GM12892 (cell line): ENCODE measurements at places on chromosomes 3 and 15.

- DNase-seq, result no peak
These were observed 184.0 kb downstream of the SLCO3A1 start for GRCh38 chr15:92037491-92037890.

DNA sequence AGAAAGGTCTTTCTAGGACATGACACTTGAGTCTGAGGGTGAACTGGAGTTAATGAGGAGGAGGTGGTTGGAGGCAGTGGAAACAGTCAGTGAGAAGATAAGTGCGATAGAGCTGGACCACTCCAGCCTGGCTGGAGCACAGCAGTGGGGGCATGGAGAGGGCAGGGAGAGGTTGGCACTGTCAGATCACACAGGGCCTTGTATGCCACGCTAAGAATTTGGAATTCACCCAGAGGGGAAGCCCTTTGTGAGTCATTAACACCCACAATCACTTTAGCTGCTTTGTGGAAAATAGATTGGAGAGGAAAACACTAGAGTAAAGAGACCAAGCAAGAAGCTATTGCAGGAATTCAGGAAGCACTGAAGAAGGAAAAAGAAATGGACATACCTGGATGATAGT, 83.3 kb downstream of the ZNF621 start:
- DNase-seq, result no peak

GRCh38 chr3:122366379-122366749, 16.7 kb downstream of the MIX23 start:
- DNase-seq, result no peak

- no peak for DNase-seq
These were observed 287.2 kb downstream of the ADAMTS17 start for GRCh38 chr15:100054539-100054938.

- DNase-seq, result no peak
These were observed 77.6 kb downstream of the POLR2M start for GRCh38 chr15:57784081-57784511.

DNA sequence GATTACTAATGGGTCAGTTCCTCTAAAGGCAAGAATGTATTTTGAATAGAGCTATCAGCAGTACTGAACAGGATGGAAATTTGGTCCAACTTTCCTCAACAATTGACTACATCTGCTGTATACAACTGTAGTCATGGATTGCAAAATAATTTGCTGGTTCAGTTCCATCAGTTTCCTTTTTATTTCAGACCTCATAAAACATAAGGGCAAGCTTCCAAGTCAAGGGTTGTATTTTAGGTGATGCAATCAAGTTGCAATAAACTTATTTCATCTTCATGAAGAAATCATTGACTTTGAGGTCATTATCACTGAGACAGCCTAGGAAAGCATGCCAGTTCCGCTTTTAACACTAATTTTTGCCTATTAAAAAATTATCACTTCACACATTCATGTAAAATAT, 90.4 kb upstream of the TSEN2 start:
- no peak for DNase-seq

- no peak for DNase-seq
These were observed 71.3 kb upstream of the CORO2B start for GRCh38 chr15:68507447-68507846.

DNA sequence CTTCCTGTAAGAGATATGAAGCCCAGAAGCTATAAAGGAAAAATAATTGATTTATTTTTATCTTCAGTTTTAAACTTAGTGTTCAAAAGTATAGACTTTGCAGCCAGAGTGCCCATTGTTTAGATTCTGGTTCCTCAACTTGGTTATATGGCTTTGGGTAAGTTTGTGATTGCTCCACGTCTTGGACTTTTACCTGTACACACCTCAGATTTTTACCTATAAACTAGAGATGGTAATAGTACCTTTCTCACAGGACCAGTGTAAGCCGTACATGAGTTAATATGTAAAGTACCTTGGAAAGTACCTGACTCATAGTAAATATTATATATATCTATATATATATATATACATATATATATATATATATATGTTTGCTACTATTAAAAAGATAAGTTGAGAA, 283.8 kb downstream of the RAP2B start:
- no peak for DNase-seq

DNA sequence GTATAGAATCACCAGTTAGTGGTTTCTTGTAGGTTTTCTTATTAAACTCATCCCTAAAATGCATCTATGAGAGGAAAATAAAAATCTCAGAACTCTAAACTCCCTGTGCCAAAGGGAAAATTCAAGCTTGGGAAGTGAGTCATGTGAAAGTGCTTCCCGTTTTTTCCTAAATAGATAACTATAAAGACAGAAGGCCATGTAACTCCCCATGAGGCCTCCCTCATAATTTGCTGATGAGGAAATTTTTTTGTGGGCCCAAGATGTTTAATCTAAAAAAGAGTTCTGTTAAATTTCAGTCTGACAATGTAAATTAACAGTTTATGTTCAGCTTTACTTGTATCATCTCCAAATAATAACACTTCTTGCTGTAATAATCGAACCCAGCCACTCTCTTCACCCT, 1273.9 kb downstream of the OTOL1 start:
- no peak for DNase-seq

GRCh38 chr3:182052332-182052731, 340.6 kb downstream of the SOX2 start:
- no peak for DNase-seq

- no peak for DNase-seq
These were observed 25.7 kb upstream of the NR2F2 start for GRCh38 chr15:96304839-96305238.

DNA sequence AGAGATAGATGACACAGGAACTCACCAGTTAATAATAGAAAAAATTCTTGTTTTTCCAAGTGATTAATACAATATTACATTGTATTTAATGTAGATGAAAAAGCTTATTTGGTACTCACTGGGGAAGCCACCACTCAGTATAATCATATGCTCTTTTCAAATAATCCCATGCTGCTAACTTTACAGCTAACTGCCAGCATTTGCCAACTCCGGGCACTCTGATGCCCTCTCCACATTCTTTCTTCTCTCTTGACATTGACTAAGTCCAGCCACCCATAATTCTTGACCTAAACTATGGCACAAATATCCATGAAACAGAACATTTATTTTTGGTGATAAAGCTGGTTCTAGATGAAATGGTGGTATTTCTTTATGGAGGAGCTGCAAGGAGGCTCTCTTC, 384.9 kb downstream of the ZBTB20 start:
- no peak for DNase-seq

DNA sequence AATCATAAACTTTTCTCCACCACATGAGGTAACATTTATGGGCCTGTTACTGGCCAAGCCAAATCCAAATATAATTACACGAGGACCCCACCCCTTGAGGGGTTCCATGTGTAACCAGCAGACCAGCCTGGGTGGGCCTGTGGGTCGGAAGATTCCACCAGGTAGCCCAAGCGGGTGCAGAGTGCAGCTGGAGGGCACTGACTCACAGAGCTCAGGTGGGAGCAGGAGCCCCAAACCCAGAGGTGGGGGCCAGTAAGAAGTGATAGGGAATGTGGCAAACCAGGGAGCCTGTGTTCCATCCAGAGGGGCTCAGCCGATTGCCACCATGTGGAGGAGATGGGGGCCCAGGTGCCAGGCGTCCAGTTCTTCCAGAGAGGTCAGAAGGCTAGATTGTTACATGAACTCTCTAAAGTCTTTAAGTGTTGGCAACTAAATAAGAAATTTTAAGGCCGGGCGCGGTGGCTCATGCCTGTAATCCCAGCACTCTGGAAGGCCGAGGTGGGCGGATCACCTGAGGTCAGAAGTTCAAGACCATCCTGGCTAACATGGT, 2.6 kb downstream of the GP9 start:
- no peak for DNase-seq

GRCh38 chr3:158434412-158435038, 136.5 kb upstream of the MLF1 start:
- DNase-seq, result no peak

DNA sequence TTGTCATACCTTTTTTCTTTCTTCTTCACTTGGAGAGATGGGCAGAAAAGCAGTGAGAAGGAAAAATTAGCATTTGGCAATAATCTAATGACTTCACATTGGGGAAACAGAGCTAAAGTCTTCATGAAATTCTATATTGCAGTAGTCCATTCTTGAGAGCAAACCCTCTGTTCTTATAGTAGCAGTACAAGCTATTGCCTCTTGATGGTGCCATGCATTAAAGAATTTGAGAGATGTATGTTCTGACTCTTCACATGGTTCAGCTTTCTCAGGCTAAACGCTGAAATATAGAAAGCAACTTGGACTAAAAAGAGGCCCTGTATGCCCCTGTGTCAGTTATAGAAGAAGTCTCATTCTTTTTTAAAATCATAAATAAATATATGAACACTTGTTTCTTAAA, 36.0 kb downstream of the PHLDB2 start:
- DNase-seq, result no peak
